HL-60 (cell line): ENCODE measurements at places on chromosomes 1 and 21.

- DNase-seq, result no peak
Observed at GRCh38 chr1:232383455-232384123, 246.3 kb downstream of the SIPA1L2 start.

DNA sequence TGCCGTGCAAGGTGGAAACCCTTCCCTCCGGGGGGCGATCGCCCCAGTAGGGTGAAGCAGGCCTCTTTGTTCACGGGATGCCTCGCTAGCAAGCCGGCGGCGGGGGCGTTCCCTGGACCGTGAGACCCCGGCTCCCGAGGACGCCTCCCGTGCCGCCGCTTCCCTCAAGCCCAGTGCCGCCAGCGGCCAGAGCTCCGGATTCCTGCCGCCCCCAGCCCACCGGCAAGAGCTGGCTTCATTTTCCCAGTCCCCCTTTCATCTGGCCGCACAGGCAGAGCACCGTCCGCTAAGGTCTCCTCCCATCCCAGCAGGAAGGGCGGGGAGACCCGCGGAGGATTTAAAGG lies 16.3 kb downstream of the IER5 start:
- no peak for DNase-seq

DNA sequence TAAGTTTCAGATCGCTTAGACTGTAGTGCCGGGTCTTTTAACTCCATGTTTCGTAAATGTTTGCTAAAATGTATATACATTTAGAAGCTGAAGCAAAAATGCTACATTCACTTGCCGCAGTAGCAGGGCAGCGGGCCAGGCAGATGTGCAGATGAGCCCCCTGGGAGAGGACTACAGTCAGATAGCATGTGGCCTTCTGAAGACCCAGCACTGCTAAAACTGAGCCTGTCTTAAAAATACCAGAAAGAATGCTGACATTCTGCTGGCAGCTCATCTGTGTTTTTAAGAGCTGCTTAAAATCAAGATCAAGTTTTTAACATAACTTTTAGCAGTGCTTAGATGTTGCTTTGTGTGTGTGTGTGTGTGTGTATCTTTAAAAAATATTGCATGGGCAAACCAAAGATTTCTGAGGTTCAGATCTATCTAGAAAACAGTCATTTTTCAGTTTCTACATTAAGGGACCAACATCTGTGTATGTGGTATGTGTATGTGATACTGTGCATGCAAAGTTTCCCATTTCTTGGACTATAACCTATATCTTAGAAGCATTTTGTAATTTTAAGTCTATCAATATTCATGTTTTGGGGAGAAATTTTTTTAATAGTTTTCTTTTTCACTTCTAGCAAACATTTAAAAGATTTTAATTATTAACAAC lies 31.7 kb downstream of the CHRM3 start:
- DNase-seq, result no peak

DNA sequence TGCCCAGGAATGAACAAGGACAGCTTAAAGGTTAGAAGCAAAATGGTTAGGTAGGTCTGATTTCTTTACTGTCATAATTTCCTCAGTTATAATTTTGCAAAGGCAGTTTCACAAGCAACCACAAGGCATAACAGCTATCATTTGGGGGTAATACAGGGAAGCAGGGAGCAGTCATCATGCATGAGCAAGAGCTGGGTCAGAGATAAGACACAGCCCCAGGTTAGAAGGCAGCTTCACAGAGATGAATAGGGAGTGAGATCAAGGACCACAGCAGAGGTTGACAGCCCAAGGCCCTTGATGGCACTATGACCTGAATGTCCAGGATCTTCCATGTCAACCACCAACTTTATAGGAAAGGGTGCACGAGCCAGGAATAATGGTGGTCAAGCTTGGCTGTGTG lies 9.0 kb upstream of the CSRP1 start:
- DNase-seq, result no peak

GRCh38 chr1:27044613-27045151 lies 32.0 kb upstream of the TENT5B start:
- DNase-seq, result peak; percentile 81

- no peak for DNase-seq
Observed at GRCh38 chr1:180188091-180188506, 33.4 kb downstream of the QSOX1 start.

DNA sequence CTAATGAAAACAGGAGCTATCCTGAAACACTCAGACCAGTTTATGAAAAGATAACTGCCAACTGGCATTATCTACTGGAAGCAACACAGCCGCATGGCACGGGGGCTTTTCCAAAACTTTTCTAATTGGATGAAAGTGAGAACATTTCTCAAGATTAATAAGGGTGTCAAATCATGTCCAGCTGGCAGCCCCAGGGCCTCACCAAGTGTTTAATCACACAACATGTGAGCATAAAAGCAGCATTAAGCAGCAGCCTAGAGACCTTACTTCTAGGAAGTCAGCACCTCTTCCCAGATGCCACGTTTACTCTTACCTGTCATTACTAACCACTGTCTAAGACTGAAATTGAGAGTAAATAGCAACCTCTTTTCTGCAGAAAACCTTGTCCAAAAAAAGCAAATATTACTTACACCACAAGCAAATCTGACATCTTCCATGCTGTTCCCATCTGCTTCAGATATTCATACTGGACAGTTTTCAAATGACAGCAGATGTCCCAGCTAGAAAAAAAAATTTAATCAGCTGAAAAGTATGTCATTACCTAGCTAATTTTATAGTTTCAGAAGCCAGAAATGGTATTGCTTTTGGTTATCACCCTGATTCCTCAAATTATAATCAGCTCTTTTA lies 341.5 kb upstream of the ZP4 start:
- DNase-seq, result no peak

DNA sequence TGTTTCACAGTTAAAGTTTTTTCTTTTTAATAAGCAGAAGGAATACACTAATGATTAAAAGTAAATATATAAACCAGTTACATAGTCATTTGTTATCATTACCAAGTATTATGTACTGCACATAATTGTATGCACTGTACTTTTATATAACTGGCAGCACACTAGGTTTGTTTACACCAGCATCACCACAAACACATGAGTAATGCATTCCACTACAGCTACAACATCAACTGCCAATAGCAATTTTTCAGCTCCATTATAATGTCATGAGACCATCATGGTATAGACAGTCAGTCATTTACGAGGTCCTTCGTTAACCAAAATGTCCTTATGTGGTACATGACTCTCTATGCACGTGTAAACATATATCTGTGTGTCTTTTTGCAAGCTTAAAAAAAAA lies 35.2 kb downstream of the SCYL3 start:
- DNase-seq, result no peak

DNA sequence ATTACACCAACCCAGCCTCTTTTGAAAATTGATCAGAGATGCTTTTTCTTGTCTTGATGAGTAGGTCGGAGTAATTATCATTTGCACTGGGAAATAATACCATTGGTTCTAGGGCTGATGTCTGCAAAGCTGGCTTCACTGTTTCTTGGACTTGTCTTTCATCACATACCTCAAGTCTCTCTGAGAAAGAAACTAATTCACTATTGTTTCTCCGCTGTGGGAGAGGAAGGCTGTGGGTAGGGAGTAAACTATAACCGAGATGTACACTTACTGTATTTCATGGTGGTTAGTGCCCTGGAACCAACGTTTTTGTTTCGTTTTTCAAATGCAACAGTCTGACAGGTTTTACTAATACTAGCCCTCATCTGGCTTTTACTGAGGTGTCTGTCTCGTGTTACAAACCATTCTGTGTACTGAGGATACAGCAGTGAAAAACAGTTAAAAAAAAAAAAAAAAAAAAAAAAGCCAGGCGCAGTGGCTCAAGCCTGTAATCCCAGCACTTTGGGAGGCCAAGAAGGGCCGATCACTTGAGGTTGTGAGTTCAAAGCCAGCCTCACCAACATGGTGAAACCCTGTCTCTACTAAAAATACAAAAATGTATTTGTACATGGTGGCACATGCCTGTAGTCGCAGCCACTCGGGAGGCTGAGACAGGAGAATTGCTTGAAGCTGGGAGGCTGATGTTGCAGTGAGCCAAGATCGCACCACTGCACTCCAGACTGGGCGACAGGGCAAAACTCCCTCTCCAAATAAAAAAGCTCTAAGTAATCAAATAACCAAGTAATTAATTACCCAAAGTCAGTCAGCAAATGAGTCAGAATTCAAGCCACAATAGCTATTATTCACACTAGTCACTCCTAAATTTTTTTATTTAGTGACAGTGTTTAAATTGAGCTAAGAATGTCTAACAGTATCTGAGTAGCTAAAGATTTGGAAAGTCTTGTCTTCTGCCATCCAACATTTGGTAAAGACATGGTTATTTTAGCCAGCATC lies 23.3 kb downstream of the TOMM20 start:
- no peak for DNase-seq
